ENCODE measurements at places on chromosomes 12 and 14. TPM values are rescaled to one million over a fixed set of nuclear protein-coding genes. Genes with fewer than 3 reads are reported as not detected.

KLRK1 gene
- polyA plus RNA-seq, result 0.87 TPM

SENP1 gene
- polyA plus RNA-seq, result 27.7 TPM

HSP90B1 gene
- 1,061 TPM for polyA plus RNA-seq

AICDA gene
- polyA plus RNA-seq, result 0.79 TPM

TMEM121 gene
- 3.3 TPM for polyA plus RNA-seq

SLC17A8 gene
- polyA plus RNA-seq, result 0.32 TPM

PMCH gene
- 0.58 TPM for polyA plus RNA-seq

B3GNT4 gene
- 2.5 TPM for polyA plus RNA-seq

CCDC196 gene
- polyA plus RNA-seq, result not detected

DNA sequence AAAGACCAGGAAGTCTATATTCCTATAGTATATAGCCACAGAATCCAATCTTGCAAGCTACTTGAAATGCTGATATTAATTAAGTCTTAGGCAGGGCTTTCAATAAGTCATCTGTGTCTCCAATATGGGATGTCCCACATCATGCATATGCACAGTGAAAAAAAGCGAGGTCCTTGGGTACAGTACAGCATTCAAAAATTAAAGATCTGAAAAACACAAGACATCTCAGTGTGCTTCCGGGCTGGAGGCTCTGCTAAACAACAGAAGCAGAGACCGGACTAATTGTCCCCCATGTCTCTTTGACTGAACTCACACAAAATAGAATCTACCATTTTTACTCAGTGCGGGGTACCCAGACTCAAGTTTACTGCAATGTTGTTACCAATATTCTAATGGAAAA, 156.0 kb downstream of the DAD1 start:
- DNase-seq, result no peak

- no peak for DNase-seq
Measured at GRCh38 chr14:28613532-28613931, 153.1 kb upstream of the FOXG1 start.

GRCh38 chr14:52076334-52076733, 7.5 kb upstream of the NID2 start:
- no peak for DNase-seq

- no peak for DNase-seq
Measured at GRCh38 chr12:124251186-124251585, 43.7 kb upstream of the RFLNA start.

GRCh38 chr14:23568021-23568599, 519 bp upstream of the AP1G2 start:
- no peak for DNase-seq

DNA sequence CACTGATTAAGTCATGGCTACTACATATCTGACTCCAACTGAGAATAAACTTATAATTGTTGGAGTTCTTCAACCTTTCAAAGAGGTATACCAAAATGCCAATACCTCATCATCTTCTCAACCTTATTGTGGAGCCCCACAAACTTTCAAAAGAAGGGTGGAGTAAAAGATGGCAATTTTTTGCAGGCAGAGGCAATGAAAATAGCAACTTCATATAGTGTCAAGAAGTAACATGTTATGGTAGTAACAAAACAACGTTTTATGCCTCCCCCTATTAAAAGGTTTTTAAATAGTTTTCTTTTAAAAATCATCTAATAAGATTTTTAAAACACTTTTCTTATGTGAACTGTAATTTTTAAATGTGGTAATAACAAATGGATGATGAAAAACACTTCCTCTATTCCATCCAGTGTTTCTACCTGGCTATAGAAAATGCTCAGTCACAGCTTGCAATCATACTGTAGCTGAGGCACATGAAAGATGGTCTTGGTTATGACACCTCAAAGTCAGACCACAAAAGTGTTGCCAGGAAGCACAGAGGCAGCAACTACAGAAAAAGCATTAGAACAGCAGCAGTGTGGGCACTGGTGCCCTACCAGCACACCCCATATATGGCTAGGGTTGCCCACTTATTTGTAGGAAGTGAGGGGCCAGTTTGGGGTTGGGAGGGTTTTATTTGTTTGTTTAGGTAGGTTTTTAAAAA, 7.0 kb downstream of the PPP1R12A start:
- DNase-seq, result no peak

- no peak for DNase-seq
Measured at GRCh38 chr12:97609957-97610356, 147.4 kb downstream of the RMST start.

GRCh38 chr14:91751719-91752118, 19.8 kb upstream of the CATSPERB start:
- DNase-seq, result no peak

- DNase-seq, result no peak
Measured at GRCh38 chr14:49989966-49990365, 97.1 kb downstream of the ARF6 start.

DNA sequence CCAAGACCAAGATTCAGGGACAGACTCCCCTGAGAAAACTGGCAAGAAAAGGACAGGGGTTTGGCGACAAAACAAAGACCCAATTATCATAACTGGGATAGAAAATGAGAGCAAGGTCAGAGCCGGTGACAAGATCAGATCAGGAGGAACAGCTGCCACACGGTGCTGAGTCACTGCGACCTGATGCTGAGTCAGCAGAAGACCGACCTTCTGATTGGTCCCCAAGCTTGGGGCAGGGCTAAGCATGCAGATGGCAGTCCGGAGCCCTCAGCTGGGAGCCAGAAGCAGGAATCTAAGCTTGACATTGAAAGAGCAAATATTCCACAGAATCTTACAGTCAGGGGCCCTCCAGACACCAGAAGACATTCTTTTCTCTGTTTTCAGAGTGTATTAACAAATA, 19.1 kb upstream of the ARMH4 start:
- no peak for DNase-seq

DNA sequence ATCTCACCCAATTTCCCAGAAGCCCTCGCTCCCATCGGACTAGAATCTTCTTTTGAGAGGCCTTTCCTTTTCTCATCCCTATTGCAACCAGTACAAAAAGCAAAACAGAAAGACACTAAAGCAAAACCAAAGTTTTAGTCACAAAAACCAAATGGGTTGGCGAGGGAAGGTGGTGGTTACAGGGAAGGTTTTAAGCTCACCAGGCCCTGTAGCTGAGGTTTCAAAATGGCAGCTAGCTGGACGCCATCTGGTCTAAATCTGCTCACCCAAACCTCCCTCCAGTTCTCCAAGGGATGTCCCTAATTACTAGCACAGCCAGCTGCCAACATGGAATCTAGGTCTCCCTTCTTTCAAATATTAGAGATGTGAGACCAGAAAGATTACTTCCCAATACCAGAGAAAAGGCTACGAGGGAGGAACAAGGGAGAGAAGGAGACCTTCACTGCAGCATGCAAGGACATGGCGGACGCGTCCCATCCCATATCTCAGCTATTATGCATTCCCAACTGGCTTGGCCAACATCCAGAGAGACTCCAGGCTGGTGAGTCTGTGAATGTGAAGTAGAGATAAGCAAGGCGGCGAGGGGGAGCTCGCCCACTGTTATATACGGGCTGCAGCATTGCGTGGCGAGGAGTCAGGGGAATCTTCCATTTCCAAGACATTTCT, 70.8 kb downstream of the DPF3 start:
- DNase-seq, result no peak

- no peak for DNase-seq
Measured at GRCh38 chr12:112710414-112710813, 81.1 kb upstream of the RPH3A start.

DNA sequence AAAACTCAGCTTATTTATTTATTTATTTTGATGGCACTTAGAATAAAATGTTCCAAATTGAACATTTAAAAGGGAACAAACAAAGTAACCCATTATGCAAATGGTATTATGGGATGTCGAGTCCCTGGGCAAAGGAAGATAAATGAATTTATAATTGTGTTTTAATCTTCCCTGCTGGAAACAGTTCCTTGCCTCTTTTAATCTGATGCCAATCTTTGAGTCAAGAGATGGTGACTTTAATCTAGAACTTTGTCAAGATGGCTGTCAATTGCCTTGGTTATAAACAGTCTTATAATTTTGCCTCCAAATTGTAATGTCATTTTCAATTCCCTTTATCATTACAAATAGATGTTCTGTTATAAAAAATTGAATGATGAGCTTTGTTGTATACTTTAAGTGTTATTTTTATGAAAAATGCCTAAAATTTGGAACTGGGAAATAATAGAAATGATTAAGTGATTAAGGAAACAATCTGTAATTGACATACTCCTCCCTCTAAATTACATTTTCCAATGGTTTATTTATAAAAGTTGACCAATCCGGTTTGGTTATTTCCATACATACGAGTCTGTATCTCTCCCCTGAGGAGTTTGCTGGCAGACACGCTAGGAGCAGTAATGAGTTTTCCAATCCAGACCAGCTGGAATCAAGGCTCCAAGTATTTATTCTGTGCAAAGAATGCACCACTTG, 134.9 kb upstream of the FRMD6 start:
- DNase-seq, result no peak

DNA sequence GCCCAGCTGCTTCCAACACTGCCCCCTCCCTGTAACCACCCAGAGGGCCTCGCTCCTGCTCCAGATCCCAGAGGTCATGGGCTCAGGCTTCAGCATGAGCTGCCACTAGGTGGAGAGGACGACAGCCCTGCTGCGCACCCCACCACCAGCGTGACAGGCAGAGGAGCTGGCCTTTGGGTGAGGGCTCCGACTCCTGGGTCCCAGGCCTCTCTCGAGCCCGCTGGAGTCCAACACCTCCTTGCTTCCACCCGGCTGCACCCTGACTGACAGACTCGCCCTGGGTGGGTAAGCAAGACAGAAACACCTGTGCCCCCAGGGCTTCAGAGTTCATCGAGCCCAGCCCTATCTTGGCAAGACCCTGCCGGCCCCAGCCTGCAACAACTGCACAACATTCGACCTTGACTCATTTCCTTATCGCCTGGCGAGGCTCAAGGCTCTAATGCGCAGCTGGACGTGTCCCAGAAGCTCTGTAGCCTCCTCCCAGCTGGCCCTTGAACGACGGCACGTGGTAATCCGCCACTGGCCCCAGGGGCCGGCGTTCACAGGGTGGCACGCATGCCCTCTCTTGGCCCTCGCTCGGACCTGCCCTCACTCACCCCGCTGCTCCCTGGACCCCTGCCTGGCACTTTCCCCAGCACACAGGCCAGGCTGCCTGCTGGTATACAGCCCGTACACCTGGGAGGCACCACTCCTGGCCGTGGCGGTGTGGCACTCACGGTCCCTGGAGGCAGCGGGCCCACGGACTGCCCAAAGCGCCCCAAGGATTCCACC, 28.0 kb downstream of the VPS37B start:
- DNase-seq, result no peak

GRCh38 chr12:3959799-3960560, 86.8 kb upstream of the PARP11 start:
- no peak for DNase-seq

- no peak for DNase-seq
Measured at GRCh38 chr12:114757684-114758325, 73.8 kb upstream of the TBX3 start.

- peak; percentile 97 for DNase-seq
Measured at GRCh38 chr14:68548194-68549076, 244.4 kb downstream of the ZFP36L1 start.

All from right renal cortex interstitium (tissue), 3 donors.